ENCODE measurements at places on chromosomes 1 and 21.

DNA sequence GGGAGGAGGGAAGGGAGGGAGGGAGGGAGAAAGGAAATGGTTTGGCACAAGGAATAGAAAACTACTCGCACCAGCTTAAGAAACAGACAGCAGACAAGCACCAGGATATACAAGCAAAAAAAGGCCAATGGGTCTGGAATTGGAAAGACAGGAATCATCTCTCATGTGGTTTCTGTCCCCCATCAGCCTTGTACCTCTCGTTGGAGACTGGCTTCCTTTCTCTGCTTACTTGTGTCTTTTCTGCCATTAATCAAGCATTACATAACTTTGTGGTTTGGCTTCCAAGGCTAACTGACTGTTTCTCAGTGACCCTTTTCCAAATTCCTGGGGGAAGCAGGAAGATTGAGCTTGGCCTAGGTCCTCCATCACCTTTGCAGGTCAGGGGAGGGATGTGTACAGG is 11.8 kb upstream of the RALGPS2 start:
- DNase-seq, result no peak

GRCh38 chr21:34843562-34843961 is 174.8 kb downstream of the CLIC6 start:
- DNase-seq, result no peak

DNA sequence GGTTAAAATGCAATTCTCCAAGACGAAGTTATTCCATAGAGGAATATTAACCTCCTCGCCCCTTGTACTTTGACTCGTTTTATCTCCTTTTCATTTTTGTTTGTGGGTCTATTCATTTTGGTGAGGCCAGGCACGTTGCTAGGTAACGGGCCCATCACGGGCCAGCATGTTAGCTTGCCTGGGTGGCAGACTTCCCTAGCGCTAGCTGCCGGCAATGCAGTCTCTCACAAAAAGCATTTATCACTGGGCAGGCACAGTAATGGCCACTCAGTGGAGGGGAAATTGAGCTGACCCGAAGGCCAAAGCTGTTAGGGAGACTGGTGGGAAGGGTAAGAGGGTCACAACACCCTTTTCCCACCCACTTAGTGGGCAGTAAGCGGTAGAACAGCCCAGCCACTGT is 234.4 kb upstream of the FOXD3 start:
- no peak for DNase-seq

DNA sequence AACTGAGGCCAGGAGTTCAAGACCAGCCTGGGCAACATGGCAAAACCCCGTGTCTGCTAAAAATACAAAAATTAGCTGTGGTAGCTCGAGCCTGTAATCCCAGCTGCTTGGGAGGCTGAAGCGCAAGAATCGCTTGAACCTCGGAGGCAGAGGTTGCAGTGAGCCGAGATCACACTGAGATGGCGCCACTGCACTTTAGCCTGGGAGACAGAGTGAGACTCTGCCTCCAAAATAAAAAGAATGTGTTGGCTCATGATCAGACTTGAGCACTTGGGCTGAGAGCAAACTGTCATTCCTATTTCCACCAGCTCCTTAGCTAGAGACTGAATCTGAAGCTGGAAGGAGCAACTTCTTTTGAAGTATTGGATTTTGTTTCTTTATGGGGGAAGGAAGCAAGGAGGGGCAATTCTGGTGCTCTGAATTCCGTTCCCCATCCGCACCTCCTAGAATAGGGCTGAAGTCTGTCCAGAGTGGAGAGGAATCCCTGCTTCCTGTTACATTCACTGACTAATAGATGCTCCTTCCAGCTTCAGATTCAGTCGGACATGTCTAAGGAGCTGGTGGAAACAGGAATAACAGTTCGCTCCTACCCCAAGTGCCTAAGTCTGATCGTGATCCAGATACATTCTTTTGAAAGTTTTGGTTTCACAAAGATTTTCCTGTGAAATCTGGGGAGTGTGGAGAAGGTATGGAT is 3.8 kb downstream of the ZNF672 start:
- peak; percentile 23 for DNase-seq

DNA sequence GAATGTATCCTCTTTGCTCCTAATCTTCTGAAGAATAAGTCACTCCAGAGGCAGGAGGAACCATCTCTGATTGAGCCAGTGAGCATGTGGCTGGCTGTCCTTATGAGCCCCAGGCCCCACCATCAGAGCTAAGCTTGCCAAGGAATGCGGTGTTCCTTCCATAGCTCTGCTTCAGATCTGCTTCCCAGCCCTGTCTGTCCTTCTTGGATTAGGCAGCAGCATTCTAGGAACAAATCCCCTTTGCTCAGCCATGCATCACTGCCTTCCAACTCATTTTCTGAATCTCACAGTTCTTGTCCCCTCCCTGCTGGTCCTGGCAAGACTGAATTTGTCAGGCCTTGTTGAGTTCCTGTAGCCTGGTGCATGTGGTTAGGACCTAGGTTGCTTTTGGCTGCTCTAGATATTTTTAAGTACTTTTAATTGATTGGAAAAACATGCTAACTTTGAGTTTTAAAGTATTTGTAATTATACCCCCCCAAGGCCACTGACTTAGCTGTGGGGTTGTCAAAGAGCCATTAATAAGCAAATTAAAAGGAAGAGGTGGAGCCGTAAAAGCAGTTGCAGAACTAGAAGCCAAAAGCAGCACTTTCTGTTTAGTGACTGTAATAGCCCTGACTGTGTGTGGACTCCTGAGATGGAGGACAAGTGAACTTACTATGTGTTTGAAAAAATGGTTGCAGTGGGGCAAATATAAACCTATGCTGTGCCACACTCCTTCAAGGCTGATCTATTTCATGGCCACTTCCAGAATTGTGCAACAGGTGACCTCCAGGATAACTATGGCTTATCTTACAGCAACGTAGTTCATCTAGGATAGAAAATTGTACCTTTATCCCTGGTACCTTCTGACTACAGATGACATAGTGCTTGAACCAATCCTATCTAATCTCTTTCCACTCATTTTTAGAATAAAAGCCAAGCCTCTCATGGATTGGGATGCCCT is 61.3 kb upstream of the BACH1 start:
- no peak for DNase-seq

DNA sequence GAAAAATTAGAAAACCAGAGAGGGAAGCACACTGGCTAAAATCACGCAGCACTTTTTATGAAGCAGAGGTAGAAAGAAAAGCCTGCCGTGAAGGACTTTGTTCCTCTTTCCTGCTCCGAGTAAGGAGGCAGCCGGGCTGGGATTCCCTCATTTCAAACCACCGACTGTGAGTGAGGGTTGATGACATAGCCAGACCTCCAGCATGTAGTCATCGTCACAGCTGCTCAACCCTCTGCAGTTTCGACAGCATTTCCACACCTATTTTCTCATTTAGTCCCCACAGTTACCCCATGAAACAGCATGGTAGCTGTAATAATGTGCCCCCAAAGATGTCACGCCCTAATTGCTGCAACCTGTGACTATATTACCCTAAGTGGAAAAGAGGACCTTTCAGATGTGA is 35.3 kb downstream of the FCRL5 start:
- DNase-seq, result no peak

GRCh38 chr1:244941121-244941520 is 76.8 kb upstream of the HNRNPU start:
- DNase-seq, result no peak

DNA sequence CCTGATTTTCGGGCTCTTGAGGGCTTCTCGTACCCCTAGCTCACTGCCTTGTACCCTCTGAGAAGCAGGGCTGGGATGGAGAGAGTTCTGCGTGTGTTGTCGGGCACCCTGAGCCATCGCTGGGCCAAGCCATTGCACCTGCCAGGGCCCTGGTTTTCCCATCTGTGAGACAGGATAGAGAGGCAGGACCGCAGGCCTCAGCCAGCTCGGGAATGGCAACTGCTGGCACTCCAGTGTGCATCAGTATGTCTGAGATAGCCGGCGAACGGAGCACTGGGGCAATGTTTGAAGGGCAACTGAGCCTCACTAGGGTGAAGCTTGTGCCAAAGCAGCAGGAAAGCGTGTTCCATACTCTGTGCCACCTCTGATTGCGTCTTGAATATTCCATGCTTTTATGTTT is 66.9 kb downstream of the TENT5C start:
- no peak for DNase-seq

DNA sequence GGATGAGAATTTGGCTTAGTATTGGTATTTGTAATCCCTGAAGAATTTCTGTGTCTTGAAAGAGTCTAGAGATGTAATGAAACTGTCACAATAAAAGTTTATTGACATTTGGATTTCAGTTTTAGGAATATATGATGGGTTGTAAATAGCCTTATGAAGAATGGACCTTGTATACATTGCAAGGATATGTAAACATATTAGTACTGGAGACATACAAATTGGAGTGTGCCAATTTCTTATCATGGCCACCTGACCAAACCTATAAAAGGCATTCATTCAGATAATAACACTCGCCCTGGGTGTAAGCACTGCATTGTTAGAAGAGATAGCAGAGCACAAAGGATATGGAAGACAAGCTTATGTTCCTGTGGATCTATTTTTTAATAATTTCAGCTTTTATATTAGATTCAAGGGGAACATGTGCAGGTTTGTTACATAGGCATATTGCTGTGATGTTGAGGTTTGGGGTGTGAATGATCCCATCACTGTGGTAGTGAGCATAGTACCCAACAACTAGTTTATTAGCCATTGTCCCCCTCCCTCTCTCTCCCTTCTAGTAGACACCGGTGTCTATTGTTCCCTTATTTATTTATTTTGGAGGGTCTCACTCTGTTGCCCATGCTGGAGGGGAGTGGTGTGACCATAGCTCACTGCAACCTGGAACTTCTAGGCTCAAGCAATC is 8.6 kb downstream of the S1PR1 start:
- DNase-seq, result no peak

Data from stimulated activated naive CD4-positive, alpha-beta T cell treated with Interleukin-2 at 50 U/mL for 16 hours (primary cell).